Endothelial cell (in vitro differentiated cells): ENCODE measurements at places on chromosomes 7 and 10.

- DNase-seq = no peak
Measured at GRCh38 chr10:22103701-22104470, 100.4 kb upstream of the DNAJC1 start.

GRCh38 chr10:15182540-15183207, 14.2 kb upstream of the NMT2 start:
- no peak for DNase-seq

GRCh38 chr7:24702755-24703154, 54.5 kb downstream of the GSDME start:
- DNase-seq = no peak

GRCh38 chr7:17031906-17032551, 150.2 kb upstream of the AGR3 start:
- no peak for DNase-seq

DNA sequence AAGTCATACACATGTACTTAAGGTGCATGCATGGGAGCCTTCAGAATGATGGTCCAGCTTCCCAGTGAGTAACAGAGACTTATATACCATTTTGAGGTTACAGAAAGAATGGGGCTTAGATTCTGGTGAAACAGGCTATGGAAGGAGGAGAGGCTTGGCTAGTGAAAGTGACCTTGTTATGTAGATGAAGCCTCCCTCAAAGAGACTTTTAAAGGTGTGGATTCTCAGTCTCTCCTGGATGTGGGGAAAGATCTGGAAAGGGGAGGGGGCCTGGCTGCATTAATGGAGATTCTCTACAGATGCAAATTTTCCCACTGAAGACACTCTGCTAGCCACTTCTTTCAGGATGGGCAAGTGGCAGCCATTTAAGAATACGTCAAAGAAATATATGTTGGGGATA, 5.5 kb downstream of the RASSF4 start:
- no peak for DNase-seq

GRCh38 chr7:50310361-50310760, 5.8 kb downstream of the IKZF1 start:
- no peak for DNase-seq

DNA sequence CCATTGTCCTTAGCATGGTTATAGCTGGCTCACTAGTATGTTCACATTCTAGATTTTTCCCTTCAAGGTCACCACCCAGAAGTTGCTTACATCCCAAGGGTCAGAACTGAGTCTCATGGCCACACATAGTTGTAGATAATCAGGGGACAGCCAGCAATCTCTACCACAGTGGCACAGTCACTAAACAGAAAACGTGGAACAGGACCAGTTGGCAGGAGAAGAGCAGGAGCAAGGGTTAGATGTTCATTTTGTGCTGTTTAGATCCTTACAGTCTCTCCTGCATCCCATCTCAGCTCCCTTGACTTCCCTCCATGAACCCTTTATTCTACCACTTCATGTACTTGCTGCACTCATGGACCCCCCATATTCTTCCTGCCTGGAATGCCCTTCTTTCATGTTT, 73.9 kb downstream of the LRMDA start:
- DNase-seq = no peak

DNA sequence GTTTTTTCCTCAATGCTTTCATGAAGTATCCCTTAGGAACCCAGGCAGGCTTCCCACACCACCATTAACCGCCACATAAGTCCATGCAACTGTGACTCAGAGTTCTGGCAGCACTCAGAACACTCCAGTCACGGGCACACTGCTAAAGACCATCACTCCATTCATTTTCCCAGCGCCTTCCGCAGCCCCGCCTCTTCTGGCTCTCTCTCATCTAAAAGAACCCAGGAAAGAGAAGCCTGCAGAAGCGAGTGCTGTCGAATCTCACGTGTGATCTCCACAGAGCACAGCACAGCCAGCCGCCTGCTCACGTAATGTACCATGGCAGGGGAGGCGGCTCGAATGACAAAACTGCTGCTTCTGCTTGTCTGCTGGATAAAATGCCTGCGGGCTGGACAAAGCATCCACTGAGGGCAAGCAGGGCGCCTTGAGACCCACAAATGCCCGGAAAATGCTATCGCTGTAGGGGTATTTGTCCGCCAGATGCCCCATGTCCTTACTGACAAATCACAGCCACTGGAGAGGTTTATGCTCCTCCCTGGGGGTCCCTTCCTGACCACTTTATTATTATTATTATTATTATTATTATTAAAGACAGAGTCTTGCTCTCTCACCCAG, 1.8 kb downstream of the PSMG3 start:
- DNase-seq = no peak

GRCh38 chr10:3573498-3573897, 211.5 kb downstream of the KLF6 start:
- DNase-seq = no peak

DNA sequence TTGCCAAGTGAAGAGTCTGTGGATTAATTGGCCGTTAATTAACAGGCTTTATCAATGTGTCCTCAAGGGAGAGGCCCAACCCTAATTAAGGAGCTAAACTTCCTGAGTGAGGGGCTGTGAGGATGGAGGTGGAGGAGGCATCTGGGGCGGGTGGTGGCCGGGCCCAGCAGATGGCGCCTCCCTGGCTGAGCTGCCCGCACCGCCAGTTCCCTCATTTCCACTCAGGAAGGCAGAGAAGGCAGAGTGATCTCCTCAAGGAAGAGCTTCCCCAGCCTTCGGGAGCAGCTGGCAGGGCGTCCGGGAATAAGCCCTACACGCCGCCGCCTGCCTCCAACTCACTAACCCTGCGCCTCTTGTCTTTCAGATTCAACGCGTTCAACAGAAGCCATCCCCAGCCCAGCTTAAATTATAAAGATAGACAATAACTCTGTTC, 112.2 kb downstream of the CYTH3 start:
- DNase-seq = peak; percentile 78
